ENCODE measurements at places on chromosomes 4 and X. TPM values are rescaled to one million over a fixed set of nuclear protein-coding genes. Genes with fewer than 3 reads are reported as not detected.

DNA sequence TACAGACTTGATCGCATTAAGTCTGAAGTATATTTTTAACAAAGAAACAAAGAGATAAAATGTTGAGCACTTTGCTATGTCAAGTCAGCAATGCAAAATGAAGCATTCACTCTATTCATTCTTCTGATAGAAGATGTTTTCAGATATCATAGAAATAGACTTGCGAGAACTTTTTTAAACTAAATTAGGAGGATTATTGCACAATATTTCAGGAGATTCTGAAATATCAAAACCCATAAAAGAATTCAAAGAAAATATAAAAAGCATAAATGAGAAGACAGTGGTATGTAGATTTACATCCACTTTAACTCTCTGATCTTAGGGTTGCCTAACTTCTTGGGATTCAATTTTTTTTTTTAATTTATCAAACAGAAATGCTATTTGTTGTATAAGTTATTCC, 81.1 kb upstream of the PABPC4L start:
- no peak overlapping the region for H3K27ac ChIP-seq
- no peaks in the 10 kb centered on the region for H3K4me1 ChIP-seq
- DNase-seq = no peak
- H3K36me3 ChIP-seq = no peaks in the 10 kb centered on the region
- no peak overlapping the region for H3K4me3 ChIP-seq

GRCh38 chrX:69133921-69134542, 31.2 kb downstream of the PJA1 start:
- H3K27ac ChIP-seq = no peak overlapping the region
- no peak overlapping the region for H3K4me3 ChIP-seq
- peaks cover 69% of the 10 kb centered on the region for H3K27me3 ChIP-seq

- H3K36me3 ChIP-seq = peaks cover 7% of the 10 kb centered on the region
- no peak for DNase-seq
- no peaks in the 10 kb centered on the region for H3K4me1 ChIP-seq
- H3K27me3 ChIP-seq = peaks cover 7% of the 10 kb centered on the region
- H3K27ac ChIP-seq = no peak overlapping the region
Observed at GRCh38 chr4:77347351-77347966, 190.5 kb downstream of the CCNG2 start.

- H3K36me3 ChIP-seq = no peaks in the 10 kb centered on the region
- H3K4me1 ChIP-seq = no peaks in the 10 kb centered on the region
- H3K27me3 ChIP-seq = peaks cover 11% of the 10 kb centered on the region
- H3K27ac ChIP-seq = no peak overlapping the region
Observed at GRCh38 chrX:119151051-119151380, 23.4 kb upstream of the KIAA1210 start.

- no peak for DNase-seq
- H3K4me1 ChIP-seq = no peaks in the 10 kb centered on the region
- H3K27me3 ChIP-seq = no peaks in the 10 kb centered on the region
- no peaks in the 10 kb centered on the region for H3K36me3 ChIP-seq
- no peak overlapping the region for H3K4me3 ChIP-seq
Observed at GRCh38 chr4:23774909-23775308, 114.9 kb downstream of the PPARGC1A start.

- H3K4me1 ChIP-seq = no peaks in the 10 kb centered on the region
- DNase-seq = no peak
- H3K27me3 ChIP-seq = no peaks in the 10 kb centered on the region
- H3K27ac ChIP-seq = no peak overlapping the region
- H3K36me3 ChIP-seq = no peaks in the 10 kb centered on the region
Observed at GRCh38 chr4:130545596-130545995, 1449.6 kb downstream of the C4orf33 start.

- H3K36me3 ChIP-seq = no peaks in the 10 kb centered on the region
- H3K4me1 ChIP-seq = no peaks in the 10 kb centered on the region
- no peak for DNase-seq
- H3K4me3 ChIP-seq = no peak overlapping the region
- H3K27ac ChIP-seq = no peak overlapping the region
- H3K27me3 ChIP-seq = no peaks in the 10 kb centered on the region
Observed at GRCh38 chr4:123878976-123879375, 482.4 kb downstream of the SPRY1 start.

GRCh38 chr4:101348995-101349800, 1.9 kb upstream of the PPP3CA start:
- no peak for DNase-seq
- peaks cover 33% of the 10 kb centered on the region for H3K4me1 ChIP-seq
- H3K36me3 ChIP-seq = no peaks in the 10 kb centered on the region
- no peaks in the 10 kb centered on the region for H3K27me3 ChIP-seq
- H3K27ac ChIP-seq = no peak overlapping the region
- H3K4me3 ChIP-seq = peak overlapping the region; percentile 99

GRCh38 chr4:88753658-88754571, 56.3 kb upstream of the NAP1L5 start:
- no peaks in the 10 kb centered on the region for H3K4me1 ChIP-seq
- H3K36me3 ChIP-seq = no peaks in the 10 kb centered on the region

DNA sequence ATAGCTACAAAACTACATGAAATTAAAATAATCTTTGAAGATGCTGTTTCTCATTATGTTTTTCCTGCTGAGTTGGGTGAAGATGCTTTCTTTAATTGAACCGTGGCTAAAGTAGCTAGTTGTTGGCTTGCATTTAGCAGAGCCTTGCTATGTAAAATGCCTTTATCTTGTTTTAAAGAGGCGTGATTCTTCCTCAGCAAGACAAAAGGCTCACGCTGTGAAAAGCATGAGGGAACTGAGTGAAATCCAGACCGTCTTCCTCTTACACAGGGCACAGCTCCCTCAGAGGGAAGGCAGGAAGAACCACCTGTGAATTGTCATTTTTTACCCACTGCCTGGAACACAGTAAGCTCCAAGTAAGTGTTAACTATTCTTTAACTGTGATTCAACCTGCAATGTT, 39.0 kb upstream of the ZNF518B start:
- H3K4me1 ChIP-seq = no peaks in the 10 kb centered on the region
- no peak overlapping the region for H3K27ac ChIP-seq
- H3K36me3 ChIP-seq = no peaks in the 10 kb centered on the region
- H3K4me3 ChIP-seq = no peak overlapping the region
- H3K27me3 ChIP-seq = peaks cover 11% of the 10 kb centered on the region

DNA sequence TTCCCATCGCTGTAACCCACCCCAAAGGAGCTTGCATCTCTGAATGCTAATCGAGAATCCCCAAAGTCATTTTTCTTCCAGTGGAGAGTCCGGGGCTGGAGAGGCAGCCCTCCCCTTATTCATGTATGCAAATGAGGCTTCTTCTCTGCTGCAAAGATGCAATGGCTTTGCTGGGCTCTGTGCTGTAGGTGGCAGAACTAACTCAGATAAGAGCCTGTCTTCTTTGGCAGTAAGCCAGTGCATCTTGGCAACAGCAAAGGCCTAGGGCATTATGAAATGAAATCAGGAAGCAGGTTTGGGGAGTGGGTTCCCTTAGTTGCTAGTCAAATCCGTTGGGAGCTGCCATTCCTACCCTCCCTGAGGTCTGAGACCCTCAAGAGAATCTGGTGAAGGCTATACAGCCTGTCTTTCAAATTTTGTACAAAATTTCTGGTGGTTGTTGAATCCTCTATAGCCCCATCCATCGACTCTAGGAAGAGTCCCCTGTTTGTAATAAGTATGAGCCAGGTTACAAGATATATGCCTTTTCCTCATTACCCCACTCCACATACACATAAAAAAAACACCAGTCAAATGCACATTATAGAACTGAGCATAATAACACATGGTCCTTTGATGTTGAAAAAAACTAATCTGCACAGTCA, 290.6 kb upstream of the TAPT1 start:
- no peak overlapping the region for H3K4me3 ChIP-seq
- peak overlapping the region; percentile 2 for H3K27ac ChIP-seq
- DNase-seq = no peak
- no peaks in the 10 kb centered on the region for H3K4me1 ChIP-seq
- no peaks in the 10 kb centered on the region for H3K36me3 ChIP-seq
- no peaks in the 10 kb centered on the region for H3K27me3 ChIP-seq

DNA sequence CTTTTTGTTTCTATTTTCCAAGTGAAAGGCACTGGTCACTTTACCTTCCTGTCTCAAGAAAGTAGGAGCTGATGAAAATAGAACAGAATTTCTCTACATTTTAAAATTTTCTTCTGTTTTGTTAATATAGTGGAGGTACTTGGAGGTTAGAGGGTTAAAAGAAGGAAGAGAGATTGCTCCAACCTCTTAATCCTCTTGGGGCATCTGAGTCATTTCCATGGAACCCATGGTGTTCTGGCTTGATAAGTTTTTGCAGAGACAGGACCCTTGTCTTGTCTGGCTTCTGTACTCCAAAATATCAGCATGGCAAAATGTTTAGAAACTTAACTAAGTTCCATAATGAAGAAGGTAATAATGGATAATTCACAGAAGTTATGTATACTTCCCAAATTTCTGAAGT, 727.2 kb downstream of the C4orf33 start:
- no peaks in the 10 kb centered on the region for H3K36me3 ChIP-seq
- no peak overlapping the region for H3K27ac ChIP-seq
- no peak for DNase-seq

- H3K36me3 ChIP-seq = no peaks in the 10 kb centered on the region
- H3K27me3 ChIP-seq = no peaks in the 10 kb centered on the region
- no peak overlapping the region for H3K27ac ChIP-seq
- H3K4me3 ChIP-seq = no peak overlapping the region
Observed at GRCh38 chrX:114889481-114889880, 127.9 kb downstream of the IL13RA2 start.

DNA sequence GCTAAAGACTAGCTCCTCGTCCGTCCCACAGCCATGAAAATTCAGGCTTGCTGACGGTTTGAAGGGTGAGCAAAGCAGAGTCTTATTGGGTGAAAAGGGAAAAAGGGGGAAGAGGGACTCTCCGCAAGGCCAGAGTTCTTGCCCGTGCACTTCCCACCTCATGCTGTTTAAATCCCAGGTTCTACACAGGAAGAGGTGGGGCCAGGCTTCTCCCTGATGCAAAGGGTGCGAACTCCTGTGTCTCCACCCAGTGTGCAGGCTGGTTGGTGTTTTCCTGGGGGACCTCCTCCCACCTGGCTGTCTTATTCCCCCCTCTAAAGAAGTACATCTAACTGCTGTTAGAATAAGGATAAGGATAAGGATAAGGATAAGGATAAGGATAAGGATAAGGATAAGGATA, 18.0 kb upstream of the LANCL3 start:
- H3K4me3 ChIP-seq = no peak overlapping the region
- H3K36me3 ChIP-seq = no peaks in the 10 kb centered on the region
- H3K27me3 ChIP-seq = peaks cover 10% of the 10 kb centered on the region
- DNase-seq = no peak

- H3K36me3 ChIP-seq = no peaks in the 10 kb centered on the region
- peaks cover 4% of the 10 kb centered on the region for H3K4me1 ChIP-seq
- no peak overlapping the region for H3K4me3 ChIP-seq
- H3K27me3 ChIP-seq = no peaks in the 10 kb centered on the region
- no peak overlapping the region for H3K27ac ChIP-seq
Observed at GRCh38 chr4:38614231-38614630, 49.8 kb upstream of the KLF3 start.

DNA sequence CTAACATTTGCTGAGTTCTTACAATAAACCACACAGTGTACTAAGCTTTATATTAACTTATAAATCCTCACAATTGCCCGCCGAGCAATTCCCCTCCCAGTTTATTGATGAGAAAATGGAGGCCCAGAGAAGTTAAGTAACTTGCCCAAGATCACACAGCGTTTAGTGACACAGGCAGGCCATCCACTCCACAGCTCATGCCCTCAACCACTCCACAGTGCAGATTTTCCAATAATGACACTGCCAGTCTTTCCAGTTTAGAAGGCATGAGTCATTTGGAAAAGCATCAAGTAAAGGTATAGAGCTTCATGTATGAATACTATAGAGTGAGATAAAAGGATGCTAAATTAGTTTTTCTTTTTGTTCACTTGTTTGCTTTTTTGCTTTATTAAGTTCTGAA, 208.5 kb downstream of the CAMK2D start:
- H3K4me3 ChIP-seq = no peak overlapping the region
- no peak for DNase-seq
- no peaks in the 10 kb centered on the region for H3K27me3 ChIP-seq
- H3K4me1 ChIP-seq = peaks cover 38% of the 10 kb centered on the region

DNA sequence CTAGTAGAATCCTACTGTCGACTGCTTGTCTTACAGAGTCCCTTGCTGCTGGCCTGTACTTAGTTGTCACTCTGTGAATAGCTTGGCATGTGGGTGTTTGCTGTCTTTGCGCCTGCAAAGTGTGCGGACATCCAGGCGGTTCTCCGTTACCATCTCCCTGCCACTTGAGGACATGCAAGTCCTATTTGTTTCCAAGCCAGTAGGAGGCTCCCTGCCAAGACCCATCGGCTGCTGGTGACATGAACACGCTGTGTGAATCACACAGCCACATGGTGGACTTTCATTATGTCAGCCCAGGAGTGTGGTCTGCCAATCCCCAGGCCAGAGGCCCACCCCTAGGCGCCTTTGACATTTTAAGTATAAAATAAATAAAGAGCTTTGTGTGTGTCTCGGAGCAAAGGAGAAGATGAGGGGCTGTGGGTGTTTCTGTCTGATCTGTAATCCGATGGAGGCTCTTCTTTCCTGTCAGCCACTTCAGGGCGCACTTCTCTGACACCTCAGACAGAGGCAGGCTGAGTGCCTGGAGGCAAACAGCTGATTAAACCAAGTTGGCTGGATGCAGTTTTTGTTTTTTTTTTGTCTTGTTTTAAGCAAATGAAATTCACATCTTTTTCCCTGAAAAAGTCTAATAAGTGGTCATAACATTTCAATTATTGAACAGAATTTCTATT, 51.5 kb downstream of the ALPK1 start:
- H3K27me3 ChIP-seq = no peaks in the 10 kb centered on the region
- no peaks in the 10 kb centered on the region for H3K4me1 ChIP-seq
- DNase-seq = no peak
- no peak overlapping the region for H3K4me3 ChIP-seq
- no peaks in the 10 kb centered on the region for H3K36me3 ChIP-seq

DNA sequence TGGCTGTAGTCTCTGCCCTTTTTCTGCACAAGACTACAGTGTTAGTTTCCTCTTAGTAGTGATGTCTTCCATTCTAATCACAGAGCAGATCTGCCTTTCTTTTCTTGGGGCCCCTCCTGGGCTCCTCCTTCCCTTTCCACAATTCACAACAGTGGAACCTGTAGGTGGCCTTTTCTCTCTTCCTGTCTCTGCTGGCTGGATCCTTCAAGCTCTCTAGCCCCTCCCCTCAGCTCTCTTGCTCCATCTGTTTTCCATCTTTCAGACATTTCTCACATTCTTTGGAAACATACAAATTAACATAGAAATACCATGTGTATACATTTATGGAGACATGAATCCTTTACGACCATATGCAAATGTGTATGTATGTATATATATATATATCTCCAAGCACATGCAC, 304 bp upstream of the SPIN2A start:
- peak overlapping the region; percentile 3 for H3K27ac ChIP-seq
- no peak for DNase-seq
- H3K4me1 ChIP-seq = peaks cover 8% of the 10 kb centered on the region
- no peaks in the 10 kb centered on the region for H3K27me3 ChIP-seq

NPY2R gene
- not detected for polyA plus RNA-seq

RIBC1 gene
- 0.32 TPM for polyA plus RNA-seq

TLR3 gene
- polyA plus RNA-seq = 0.47 TPM

NFXL1 gene
- 0.45 TPM for polyA plus RNA-seq

ITIH6 gene
- not detected for polyA plus RNA-seq

LNX1 gene
- not detected for polyA plus RNA-seq

PDCL2 gene
- polyA plus RNA-seq = not detected

PCYT1B gene
- polyA plus RNA-seq = 0.61 TPM

CASP3 gene
- polyA plus RNA-seq = 4.4 TPM

TLR1 gene
- polyA plus RNA-seq = 53.9 TPM

SLC26A1 gene
- polyA plus RNA-seq = 0.22 TPM

FATE1 gene
- polyA plus RNA-seq = not detected
